ENCODE measurements at places on chromosomes 16 and 17.
A peak's percentile ranks its signal among the peaks of the same experiment; 100 is the strongest.

GRCh38 chr16:4352843-4353242 is 1.7 kb upstream of the PAM16 start:
- no peak for DNase-seq

DNA sequence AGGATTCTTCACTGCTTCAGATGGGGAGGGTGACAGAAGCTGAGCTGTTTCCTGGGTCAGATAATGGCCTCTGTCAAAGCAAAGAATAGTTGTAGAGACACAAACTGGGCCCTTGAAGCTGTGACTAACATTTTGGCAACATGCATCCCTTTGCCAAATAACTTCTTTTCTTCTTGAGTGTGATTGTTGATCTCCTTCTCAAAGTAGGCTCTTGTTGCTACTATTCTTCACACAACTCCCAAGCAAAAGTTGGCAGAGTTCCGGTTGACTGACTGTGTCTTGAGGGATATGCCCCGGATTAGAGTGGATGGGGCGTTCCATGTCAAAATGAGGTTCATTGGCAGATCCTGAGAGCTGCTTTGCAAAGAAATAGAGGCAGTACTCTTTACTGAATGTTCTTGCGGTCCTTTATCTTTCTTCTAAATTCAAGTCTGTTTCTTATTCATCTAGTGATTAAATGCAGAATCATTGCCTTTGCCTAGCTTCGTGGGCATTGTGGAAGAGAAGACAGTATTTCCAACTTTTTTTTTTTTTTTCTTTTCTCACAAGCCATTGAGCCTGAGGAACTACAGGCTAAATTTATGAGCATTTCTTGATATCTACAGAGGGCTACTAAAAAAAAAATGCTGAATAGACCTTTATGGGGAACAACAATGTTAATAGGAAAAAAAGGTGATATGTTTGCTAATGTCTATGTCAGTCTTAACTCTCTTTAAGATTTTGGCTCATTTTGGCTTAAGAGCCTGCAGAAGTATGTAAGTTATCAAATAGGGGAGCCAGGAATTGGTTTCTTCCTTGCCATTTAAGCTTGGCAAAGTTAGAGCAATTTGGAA is 5.8 kb downstream of the WIPF2 start:
- no peak for DNase-seq

GRCh38 chr17:43030137-43030767 is 5.2 kb downstream of the RND2 start:
- DNase-seq: peak; percentile 50

DNA sequence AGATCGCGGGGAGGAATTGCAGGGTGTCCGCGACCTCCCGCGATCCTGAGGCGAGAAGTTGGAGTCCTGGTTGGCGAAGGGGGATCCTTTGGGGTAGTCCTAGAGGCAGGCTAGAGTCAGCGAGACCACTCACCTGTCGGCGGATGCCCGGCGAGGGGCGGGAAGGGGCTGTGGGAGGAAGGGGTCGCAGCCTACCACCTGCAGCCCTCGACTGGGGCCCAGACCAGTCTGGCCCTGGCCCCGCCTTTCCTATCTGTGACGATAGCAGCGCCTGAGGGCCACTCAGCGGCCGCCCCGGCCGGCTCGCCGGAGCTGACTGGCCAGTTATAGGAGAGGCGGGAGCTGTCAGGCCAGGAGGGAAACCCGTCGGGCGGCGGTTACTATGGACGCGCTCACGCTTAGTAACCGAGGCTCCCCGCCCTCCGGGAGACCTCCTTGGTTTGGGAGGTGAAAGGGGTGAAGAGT is at the start of gene TEKT3:
Gene TEKT3 (minus strand): TSS at position 213 of the 465 bp plus-strand sequence. CDS start 10,012 bp downstream, outside the sequence.
- peak; percentile 88 for DNase-seq

DNA sequence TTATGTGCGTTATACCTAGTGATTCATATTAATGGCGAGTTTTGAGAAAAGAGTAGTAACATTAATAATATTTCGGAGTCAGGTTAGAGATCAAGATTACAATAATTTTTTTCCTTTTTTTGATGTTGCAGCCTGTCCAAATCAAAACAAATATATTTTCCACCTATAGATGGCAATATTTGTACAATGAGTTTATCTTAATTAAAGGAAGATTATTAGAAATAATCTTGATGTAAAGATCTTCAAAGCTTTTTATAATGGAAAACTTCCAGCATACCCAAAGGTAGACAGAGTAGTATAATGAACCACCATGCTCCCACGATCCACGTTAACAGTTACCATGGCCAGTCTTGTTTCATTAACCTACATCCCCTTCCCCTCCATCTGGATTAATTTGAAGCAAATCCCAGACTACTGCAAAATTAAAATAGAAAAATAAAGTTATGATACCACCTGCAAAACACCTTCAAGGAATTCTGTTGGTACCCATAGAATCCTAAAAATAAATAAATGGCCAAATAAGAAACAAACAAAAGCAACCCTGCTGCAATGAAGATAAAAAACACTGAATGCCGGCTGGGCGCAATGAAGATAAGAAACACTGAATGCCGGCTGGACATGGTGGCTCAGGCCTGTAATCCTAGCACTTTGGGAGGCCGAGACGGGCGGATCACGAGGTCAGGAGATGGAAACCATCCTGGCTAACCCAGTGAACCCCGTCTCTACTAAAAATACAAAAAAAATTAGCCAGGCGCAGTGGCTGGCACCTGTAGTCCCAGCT is 46.5 kb upstream of the GINS3 start:
- DNase-seq: no peak

DNA sequence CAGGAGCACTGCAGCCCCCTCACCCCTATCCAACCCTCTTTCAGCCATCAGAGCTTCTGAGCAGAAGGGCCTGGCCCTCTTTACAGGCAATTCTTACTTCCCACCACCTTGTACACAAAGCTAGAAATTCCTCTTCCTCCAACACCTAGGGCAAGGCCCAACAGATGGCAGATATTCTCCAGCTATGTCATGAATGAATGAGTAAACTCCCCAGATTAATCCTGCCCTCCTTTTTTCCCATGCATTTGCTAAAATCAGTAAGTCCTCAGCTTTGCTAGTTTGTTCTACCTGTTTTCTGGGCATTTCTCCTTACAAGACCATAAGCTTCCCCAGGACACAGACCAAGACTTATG is 20.4 kb upstream of the MRPS23 start:
- DNase-seq: no peak

GRCh38 chr17:10114931-10115535 is 83.4 kb downstream of the GAS7 start:
- DNase-seq: no peak

DNA sequence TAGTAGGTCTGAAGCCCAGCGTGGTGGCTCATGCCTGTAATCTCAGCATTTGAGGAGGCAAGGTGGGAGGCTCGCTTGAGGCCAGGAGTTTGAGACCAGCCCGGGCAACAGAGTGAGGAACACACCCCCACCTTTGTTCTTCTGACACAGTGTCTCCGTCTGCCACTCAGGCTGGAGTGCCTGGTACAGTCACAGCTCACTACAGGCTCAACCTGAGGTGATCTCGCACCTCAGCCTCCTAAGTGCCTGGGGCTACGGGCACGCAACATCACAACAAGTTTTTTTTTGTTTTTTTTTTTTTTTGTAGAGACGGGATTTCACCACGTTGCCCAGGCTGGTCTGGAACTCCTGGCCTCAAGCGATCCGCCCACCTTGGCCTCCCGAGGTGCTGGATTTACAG is 6.7 kb upstream of the TLCD3A start:
- DNase-seq: no peak

DNA sequence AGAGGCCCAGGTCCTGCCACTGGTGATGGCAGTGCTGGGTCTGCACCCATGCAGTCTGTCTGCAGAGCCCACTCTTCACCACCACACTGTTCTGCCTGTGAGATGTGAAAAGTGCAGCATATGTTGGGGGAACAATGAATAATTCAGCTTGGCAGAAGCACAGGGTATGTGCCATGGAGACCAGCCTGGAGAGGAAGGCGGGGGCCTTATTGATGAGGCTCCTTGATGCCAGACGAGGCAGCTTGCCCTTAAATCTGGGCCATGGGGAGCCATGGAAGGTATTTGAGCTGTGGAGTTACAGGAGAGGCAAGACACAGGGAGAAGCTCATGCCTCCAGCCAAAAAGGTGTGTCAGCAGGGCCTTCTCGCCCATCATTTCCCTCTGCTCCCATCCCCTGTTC is 124.7 kb downstream of the C16orf78 start:
- DNase-seq: no peak

DNA sequence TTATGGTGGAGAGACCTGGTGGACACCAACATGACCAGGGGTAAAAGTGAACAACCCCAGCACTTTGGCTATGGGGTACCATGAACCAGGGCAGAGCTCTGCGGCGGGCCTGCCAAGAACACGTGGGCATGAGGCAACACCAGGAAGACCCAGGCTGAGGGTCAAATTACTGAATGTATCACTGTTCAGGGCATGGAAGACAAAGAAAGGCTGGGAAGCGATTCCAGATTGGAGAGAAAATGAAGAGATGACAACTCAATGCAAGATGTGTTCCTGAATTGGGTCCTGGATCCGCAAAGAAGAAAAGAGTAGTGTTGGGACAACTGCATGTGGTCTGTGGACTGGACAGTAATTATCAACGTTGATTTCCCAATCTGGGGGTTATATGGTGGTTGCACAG is 19.8 kb downstream of the SPHK1 start:
- no peak for DNase-seq

All from BE2C (cell line).